ENCODE measurements at places on chromosomes 16 and 17. TPM values are rescaled to one million over a fixed set of nuclear protein-coding genes. Genes with fewer than 3 reads are reported as not detected.

C16orf89 gene
- total RNA-seq: not detected

PERCC1 gene
- not detected for total RNA-seq

OTOA gene
- total RNA-seq: 0.06 TPM

GJD3 gene
- not detected for total RNA-seq

DUSP3 gene
- total RNA-seq: 59.8 TPM

LRRC37A gene
- 0.64 TPM for total RNA-seq

TEKT5 gene
- total RNA-seq: not detected

HEATR9 gene
- total RNA-seq: not detected

NKD1 gene
- total RNA-seq: 0.19 TPM

NPIPB2 gene
- total RNA-seq: 1.7 TPM

ABCC12 gene
- not detected for total RNA-seq

GAS7 gene
- not detected for total RNA-seq

C16orf74 gene
- total RNA-seq: not detected

GNG13 gene
- not detected for total RNA-seq

NLK gene
- 15.4 TPM for total RNA-seq

GP1BA gene
- not detected for total RNA-seq

KRT31 gene
- total RNA-seq: not detected

LGALS9C gene
- not detected for total RNA-seq

FOXC2 gene
- total RNA-seq: 8.3 TPM

KRTAP4-1 gene
- total RNA-seq: not detected

ITFG1 gene
- total RNA-seq: 57.3 TPM

ARL5C gene
- not detected for total RNA-seq

SLC38A8 gene
- not detected for total RNA-seq

CCL2 gene
- not detected for total RNA-seq
